ENCODE measurements at places on chromosomes 1 and 21. TPM values are rescaled to one million over a fixed set of nuclear protein-coding genes. Genes with fewer than 3 reads are reported as not detected.

Gene ST6GALNAC3
- total RNA-seq, result 5.1 TPM

Gene NPPB
- 72.0 TPM for total RNA-seq

Gene TPTE
- not detected for total RNA-seq

Gene ZNF683
- not detected for total RNA-seq

Gene CD48
- 0.96 TPM for total RNA-seq

Gene IRF2BP2
- 110 TPM for total RNA-seq

Gene DIRAS3
- 6.6 TPM for total RNA-seq

Gene AMY1A
- total RNA-seq, result not detected

Gene CDK18
- 142 TPM for total RNA-seq

Gene PTGS2
- 2.6 TPM for total RNA-seq

Gene CD1E
- total RNA-seq, result 0.29 TPM

Gene UBASH3A
- 0.23 TPM for total RNA-seq

Gene DISP3
- total RNA-seq, result not detected

Gene CERS2
- 90.1 TPM for total RNA-seq

Gene ATP8B2
- 25.1 TPM for total RNA-seq

Gene IL20
- not detected for total RNA-seq

Gene ADSS2
- 14.1 TPM for total RNA-seq

Gene BSND
- not detected for total RNA-seq

Gene LIN28A
- total RNA-seq, result not detected

Gene AIM2
- not detected for total RNA-seq

Gene ADGRL2
- total RNA-seq, result 55.4 TPM

Gene GCLM
- 9.3 TPM for total RNA-seq

Gene AKNAD1
- total RNA-seq, result not detected

Gene KCNJ9
- total RNA-seq, result not detected

Gene CSF3R
- total RNA-seq, result 5.0 TPM

Gene NFASC
- 70.9 TPM for total RNA-seq

Gene FMOD
- 66.7 TPM for total RNA-seq
